NK-92 treated with Interleukin-12 subunit alpha and Interleukin-12 subunit beta, amount 100 ng/mL, for 24 hours (cell line): ENCODE measurements at places on chromosomes 1 and 21.
A peak's percentile ranks its signal among the peaks of the same experiment; 100 is the strongest.

DNA sequence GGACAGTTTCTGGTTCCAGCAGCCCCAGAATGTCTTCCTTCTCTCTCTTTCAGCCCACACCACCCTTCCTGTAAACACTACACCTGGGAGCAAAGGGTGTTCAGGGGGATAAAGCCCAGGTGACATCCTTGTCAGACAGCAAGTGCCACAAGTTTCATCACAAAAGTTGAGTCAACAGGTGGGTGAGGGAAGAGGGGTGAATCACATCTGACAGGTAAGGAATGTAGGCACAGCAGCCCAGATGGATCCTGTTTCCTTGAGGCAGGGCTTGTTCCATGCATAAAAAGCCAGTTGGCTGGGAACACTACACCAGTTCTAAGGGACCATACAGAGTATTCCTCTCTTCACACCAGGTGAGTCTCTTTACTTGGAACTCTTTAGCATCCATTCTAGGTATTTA is at the start of gene SPRR1B:
TSS of gene SPRR1B (plus strand) at position 309 of the 400 bp plus-strand sequence. CDS start 1,143 bp downstream, outside the sequence.
- no peak for DNase-seq

GRCh38 chr1:66275601-66276023 is 258.3 kb upstream of the SGIP1 start:
- DNase-seq: no peak

DNA sequence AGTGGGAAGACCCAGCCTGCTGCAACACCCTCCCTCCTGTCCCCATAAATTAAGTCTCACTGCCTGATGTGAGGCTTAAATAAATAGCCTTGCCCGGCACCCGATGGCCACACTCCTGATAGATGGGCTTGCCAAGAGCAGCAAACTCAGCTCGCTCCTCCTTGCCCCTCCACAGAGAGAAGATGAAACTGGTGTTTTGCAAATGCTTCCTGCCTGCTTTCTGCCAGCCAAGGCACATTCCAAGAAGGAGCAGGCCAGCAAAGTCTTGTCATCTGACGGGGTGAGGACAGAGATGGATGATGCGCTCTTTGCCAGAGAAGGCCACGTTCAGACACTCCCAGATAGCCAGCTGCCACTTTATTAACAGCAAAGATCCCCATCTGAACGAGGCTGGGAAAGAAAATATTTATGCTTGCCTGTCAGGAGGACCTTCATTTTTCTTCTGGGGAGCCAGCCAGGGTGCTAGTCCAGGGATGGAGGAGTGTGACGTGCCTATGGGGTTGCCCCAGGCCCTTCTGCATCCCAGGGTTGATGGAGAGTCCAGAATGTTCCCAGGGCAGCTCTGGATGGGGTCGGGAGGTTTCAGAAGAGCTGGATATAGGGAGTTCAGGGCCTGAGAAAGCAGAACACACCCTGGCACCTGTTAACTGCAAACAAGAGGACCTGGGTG is 265.4 kb downstream of the FOXD2 start:
- no peak for DNase-seq

GRCh38 chr1:7018351-7018750 is 233.1 kb downstream of the CAMTA1 start:
- DNase-seq: no peak

DNA sequence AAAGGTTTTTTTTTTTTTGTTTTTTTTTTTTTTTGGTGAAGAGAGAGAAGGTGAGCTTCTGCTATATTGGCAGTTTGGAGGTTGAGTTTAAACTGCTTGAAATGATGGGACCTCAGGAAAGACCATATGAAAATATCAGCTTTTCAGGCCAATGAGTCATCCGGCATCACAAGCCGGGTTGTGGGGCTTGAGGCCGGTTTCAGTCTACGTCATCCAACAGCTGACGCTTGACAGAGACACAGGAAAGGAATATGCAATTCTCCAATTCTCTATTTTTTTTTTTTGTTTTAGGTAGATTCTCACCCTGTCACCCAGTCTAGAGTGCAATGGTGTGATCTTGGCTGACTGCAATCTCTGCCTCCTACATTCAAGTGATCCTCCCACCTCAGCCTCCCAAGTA is 52.4 kb downstream of the KCNJ6 start:
- no peak for DNase-seq

GRCh38 chr1:201463071-201463552 is 5.9 kb downstream of the PHLDA3 start:
- no peak for DNase-seq

DNA sequence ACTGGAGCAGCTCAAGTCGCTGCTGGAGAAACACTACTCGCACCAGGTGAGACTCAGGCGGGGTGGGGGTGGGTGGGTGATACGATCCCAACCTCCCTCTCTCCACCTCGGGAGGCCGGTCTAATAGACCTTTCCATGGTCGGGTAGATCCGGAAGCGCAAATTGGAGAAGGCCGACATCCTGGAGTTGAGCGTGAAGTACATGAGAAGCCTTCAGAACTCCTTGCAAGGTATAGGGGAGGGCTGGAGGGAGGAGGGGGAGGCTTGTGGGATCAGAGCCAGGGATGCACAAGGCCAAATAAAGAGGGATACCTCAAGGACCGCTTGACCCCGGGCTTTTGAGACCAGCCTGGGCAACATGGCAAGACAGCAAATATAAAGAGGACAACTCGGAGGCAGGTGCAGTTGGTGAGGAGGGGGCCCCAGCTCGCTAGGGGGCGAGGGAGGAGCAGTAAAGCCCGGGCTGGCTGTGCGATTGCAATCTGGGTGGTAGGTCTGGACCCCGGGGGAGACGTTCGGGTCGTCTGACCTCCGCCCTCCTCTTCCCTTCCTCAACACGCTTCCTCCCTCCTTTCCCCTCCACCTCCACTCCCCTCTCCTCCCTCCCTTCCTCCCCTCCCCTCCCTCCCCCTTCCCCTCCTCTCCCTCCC is 546 bp downstream of the HES3 start:
- DNase-seq: no peak

DNA sequence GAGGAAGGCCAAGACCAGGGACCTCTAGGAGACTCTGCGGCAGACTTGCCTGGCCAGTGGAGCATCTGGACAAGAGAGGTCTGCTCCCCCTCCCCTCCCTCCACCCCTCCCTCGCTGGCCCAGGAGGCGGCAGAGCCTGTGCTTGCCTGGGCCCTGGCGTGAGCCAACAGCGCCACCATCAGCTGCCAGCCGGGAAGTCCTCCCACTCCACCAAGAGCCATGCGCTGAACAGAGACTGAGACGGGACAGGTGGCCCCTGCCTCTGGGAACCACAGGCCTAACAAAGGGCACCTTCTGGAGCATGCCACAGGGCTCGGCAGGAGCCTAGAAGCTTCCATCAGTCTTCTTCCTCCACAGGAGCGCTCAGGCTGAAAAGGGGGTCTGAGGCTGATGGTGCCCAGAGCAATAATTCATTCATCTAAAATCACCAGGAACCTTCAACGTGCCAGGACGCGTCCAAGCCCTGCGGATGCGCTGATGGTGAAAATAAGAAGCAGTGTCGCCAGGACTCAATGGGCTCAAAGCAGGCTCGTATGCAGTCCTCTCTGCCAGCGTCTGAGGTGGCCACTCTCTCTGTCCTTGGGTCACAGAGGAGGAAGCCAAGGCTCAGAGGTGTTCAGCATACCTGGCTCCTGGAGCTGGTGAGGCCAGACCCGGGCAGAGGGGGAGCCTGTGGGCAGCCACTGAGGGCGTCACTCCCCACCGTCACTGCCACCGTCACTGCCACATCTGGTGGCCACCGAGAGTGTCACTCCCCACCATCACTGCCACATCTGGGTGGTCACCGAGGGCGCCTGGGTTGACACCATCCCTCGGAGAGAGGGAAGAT is 161.2 kb downstream of the NPHP4 start:
- no peak for DNase-seq

DNA sequence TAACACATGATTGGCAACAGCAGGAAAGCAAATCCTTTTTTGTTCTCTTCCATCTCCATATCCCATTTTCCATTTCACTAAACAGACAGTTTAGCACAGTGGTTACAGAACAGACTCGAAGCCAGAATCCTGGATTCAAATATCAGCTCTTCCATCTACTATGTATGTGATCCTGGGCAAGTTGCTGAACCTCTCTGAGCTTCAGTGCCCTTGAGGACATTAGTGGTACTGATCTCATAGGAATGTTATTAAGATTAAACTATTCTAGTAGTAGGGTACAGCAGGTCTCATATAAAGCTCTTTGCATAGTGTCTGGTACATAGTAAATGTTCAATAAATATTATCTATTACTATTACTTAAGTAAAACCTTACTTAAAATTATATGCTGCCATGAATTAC is 13.8 kb upstream of the HHIPL2 start:
- DNase-seq: no peak

GRCh38 chr1:31580513-31580870 is 4.2 kb downstream of the TINAGL1 start:
- no peak for DNase-seq

- peak; percentile 3 for DNase-seq
Measured at GRCh38 chr21:34693192-34693810, 24.5 kb downstream of the CLIC6 start.

GRCh38 chr1:67476006-67476482 is 45.8 kb upstream of the SERBP1 start:
- no peak for DNase-seq

DNA sequence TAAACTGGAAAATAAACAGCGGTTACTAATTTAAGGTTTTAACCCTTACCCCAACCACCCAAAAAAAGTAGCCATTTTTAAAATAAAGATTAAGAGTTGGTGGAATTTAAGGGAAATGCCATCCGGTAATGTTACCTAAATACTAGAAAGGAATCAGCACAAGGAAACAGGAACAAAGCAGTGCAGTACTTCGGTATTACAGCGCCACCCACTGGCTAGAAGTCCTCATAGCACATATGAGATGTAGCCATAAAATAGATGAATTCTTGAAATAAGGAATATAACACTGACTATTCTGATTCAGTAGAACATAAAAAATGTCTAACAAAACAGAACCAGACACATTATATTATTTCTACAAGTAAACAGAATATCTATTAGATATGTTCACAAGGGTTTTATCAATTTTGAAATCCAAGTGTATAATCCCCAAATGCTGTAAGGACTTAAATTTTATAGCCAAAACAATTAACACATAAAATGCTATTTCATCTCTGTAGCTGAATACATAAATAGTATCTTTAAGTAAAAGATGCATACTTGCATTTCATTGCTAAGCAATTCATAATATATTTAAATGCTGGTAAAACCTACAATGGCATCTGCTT is 58.8 kb downstream of the FRRS1 start:
- peak; percentile 4 for DNase-seq

- peak; percentile 82 for DNase-seq
Measured at GRCh38 chr1:165827268-165828102, at the start of gene UCK2. Gene UCK2 (plus strand): TSS chr1:165827614. CDS start chr1:165827834, 220 bp downstream.

GRCh38 chr1:201764166-201764565 is 64.8 kb upstream of the IPO9 start:
- no peak for DNase-seq

GRCh38 chr1:237677979-237678378 is 212.7 kb downstream of the ZP4 start:
- no peak for DNase-seq

DNA sequence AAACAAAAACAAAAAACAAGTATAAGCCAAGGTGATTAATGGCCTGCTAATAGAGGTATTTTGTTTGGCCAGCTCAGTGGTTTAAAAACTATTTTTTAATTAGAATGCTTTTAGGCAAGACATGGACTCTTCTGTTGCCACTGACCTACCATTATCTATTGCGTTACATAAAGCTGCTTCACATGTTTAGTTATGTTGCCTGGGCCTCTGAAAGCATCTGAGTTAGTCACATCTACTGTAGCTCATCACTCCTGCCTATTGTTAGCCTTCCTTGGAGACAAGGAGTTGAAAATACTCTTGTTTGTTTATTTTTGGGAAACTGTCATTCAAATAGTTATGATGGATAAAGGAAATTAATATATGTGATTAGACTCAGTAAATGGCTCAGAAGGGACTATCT is 14.3 kb downstream of the DNAJB4 start:
- DNase-seq: no peak

- DNase-seq: no peak
Measured at GRCh38 chr1:115546846-115547245, 94.9 kb upstream of the VANGL1 start.

DNA sequence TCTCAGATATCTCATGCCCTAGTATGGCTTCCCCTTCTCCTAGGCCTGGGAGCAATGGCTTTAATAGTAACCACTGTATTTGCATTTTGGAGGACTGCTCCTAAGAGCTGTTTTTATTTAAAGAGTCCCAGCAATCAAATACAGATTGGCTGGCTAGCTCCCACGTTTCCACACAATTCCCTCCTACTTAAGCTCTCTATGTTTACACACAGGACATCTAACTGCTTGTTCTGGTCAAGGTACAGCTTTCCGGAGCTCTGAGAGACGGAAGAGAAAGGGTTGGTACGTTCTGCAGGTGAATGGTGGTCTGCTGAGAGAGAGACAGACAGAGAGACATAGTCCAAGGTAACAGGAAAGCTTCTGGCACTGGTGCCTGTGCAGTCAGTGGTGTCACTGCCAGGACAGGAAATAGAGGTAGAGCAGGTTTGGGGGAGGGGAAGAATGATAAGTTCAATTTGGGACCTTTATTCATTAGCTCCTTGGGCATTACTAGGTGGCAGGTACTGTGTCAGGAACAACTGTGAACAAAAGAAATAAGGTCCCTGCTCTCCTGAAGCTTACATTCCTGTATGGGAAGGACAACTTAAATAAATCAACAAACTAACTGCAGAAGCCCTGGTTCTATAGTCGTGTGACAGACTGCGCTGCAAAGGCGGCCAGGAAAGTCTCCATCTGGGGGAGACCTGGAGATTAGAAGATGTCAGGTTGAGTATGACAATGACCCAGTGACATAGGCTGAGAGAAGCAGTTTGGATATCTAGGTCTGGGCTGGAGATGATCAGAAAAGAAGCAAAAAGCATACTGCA is 1.2 kb upstream of the SLC25A33 start:
- DNase-seq: no peak

- no peak for DNase-seq
Measured at GRCh38 chr1:116871779-116872146, 38.0 kb upstream of the PTGFRN start.

- no peak for DNase-seq
Measured at GRCh38 chr1:34696981-34697380, 57.9 kb upstream of the GJB5 start.

- DNase-seq: no peak
Measured at GRCh38 chr1:119626841-119627240, 21.2 kb downstream of the ZNF697 start.

DNA sequence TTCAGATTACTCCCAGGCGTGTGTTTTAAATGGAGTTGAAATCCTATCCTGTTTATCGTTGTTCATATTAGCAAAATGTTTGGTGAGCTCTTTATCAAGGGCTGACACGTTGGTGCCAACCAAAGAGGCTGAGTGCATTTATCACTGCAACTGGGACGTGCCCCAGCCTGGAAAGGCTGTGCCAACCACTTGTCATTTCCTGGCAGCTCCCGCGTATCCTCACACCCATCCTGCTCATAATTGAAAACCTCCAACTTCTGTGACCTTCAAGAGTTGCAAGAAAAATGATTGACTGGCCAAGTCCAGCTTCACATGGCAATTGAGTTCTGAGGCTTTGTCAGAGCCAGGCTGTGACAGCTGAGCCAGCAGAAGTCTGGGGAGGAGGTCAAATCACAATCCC is 43.7 kb upstream of the KCNA3 start:
- DNase-seq: no peak
